Mucosa of gallbladder (tissue), 1 donor: ENCODE measurements at places on chromosomes 3 and 15.

DNA sequence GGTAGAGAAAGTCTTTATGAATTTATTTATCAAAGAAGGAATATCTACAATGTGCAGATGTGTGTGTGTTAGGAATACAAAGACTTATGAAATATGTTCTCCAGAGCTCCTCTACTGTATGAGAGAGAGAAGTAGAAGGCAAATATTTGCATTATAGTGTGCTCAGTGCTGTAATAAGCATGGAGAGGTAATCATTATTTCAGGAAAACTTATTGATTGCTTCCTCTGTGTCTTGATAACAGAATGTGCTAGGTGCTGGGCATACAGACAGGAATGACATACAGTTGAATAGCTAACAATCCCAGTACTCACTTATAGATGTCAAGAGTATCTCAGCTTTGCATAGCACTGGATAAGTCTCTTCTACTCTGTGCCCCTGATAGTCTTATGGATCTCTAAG lies 30.2 kb downstream of the ATG7 start:
- DNase-seq = no peak

GRCh38 chr15:49215768-49216739 lies 46.0 kb downstream of the GALK2 start:
- DNase-seq = no peak

DNA sequence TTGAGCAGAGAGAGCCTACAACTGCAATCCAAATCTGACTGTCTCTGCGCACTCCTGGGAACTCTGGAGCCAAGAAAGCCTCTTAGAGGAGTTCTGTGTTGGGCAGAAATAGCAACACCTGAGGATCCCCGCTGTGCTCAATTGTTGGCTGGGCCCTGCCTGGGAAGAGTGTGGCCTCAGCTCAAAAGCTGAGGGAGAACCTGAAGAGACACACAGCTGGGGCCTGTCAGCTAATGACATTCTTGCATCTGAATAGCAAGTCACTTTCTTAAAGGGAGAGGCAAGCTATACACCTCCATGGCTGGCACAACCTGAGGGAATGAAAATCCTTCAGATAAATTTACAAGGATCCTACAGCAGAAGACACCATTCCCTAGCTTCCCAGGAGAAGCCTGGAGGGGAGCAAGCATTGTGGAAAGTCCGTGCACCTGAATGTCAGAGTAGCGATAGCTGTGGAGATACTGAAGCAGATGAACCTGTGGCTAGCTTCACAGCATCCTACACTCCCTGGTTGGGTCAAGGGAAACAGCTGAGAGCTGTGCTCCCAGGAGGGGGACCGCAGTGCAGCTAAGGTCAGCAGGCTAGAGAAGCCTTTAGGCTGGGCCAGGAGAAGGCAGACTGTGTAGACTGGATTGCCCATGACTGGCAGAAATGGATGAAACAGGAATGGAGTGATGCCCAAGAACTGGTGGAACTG lies 159.9 kb upstream of the PFN2 start:
- DNase-seq = no peak

GRCh38 chr3:14340960-14341708 lies 61.3 kb upstream of the SLC6A6 start:
- no peak for DNase-seq

GRCh38 chr15:41025393-41025792 lies 72.1 kb downstream of the CHAC1 start:
- no peak for DNase-seq

- no peak for DNase-seq
Measured at GRCh38 chr3:45064512-45065372, 38.6 kb downstream of the CLEC3B start.

DNA sequence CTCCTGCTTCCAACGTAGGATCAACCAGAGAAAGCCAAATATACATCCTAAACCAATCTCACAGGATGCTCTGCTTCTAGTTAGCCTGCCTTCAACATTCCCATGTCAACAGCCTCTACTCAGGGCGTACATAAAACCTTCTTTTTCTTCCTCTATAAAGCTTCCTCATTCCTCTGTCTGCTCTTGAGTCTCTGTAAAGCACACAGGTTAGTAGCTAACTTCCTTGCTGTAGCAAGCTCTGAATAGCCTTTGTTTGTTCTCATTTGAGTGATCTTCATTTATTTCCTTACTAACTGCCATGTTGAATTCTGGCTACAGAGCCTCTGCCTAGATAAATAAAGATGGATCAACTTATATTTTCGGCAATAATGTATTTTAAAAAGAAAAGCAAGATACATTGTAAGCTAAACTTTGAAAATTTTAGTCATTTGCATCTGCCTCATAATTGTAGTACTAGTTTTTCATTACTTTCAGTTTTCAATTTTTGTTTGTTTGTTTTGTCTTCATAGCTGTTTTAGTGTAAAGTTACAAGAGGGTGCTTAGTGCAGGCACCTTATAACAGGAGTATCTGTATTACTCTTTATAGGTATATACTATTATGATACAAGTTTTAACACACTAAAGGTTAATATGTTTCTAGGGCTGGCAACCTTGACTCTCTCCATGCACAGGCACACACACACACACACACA lies 498.2 kb downstream of the PYDC2 start:
- no peak for DNase-seq

DNA sequence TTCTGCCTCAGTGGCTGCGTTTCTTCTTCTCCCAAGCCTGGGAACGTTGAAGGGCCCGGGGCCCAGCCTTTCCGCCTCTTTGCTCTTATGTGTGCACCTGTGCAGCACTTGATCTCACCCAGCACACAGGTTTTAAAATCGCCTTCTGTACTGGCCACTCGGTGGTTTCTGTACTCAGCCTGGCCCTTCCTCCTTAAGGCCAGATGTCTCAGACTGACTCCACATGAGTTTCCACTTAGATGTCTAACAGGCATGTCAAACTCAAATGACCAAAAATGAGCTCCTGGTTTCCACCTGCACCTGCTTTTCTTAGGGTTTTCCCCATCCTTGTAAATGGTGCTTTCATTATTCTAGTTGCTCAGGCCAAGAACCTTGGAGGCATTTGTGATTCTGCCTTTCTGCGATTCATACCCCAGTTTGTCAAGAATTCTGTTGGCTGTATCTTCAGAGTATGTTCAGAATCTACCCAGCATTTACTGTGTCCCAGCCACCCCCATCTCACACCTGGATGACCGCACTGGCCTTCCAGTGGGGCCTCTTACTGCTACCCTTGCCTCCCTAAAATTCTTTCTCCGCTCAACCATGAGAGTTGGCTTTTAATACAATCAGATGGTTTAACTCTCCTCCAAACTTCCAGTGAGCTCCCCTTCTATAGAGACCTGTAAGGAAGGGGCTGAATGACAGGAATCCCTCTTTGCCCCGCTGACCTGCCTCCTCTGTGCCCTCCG lies 2.2 kb upstream of the TRAK1 start:
- DNase-seq = no peak

DNA sequence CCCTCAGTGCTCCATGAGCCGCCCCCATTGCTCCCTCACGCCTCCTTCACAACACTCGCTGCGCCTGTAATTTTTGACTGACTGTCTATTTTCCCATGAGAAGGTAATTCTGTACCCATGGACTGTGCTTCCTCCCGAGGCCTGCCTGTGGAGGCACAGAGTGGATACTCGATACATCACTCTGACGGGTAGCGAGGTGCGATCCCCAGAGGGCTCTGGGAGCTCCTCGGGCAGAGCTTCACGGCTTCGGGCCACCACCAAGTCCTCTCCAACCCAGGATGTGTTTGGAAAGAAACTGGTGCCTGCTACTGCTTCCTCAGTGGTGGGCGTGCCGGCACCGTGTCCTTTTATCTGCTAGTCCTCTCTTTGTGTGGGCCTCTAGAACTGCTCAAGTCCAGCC lies 108.6 kb upstream of the DLG1 start:
- DNase-seq = no peak

DNA sequence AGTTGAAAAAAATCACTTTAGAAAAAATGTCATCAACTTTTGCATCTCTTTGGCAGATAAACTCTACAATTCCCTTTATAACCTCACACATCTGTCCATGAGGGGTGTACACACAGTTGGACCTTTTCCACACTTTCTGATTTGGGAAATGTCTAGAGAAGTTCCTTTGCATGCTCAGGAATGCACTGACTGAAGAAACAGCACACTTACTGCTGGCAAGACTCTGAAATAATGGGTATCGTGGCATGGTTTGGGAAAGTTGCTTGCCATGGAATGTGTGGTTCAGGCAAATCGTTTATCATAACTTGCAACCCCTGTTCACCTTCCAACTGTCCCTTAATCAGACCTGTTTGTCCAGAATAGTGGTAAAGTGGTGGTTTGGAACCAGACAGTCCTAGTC lies 135.3 kb upstream of the TGFBR2 start:
- DNase-seq = no peak

GRCh38 chr15:31214864-31215489 lies 111.7 kb upstream of the KLF13 start:
- DNase-seq = peak; percentile 39

GRCh38 chr3:134630506-134630905 lies 20.3 kb downstream of the KY start:
- DNase-seq = no peak

- DNase-seq = no peak
Measured at GRCh38 chr15:52394118-52394517, 98.5 kb upstream of the MYO5C start.

DNA sequence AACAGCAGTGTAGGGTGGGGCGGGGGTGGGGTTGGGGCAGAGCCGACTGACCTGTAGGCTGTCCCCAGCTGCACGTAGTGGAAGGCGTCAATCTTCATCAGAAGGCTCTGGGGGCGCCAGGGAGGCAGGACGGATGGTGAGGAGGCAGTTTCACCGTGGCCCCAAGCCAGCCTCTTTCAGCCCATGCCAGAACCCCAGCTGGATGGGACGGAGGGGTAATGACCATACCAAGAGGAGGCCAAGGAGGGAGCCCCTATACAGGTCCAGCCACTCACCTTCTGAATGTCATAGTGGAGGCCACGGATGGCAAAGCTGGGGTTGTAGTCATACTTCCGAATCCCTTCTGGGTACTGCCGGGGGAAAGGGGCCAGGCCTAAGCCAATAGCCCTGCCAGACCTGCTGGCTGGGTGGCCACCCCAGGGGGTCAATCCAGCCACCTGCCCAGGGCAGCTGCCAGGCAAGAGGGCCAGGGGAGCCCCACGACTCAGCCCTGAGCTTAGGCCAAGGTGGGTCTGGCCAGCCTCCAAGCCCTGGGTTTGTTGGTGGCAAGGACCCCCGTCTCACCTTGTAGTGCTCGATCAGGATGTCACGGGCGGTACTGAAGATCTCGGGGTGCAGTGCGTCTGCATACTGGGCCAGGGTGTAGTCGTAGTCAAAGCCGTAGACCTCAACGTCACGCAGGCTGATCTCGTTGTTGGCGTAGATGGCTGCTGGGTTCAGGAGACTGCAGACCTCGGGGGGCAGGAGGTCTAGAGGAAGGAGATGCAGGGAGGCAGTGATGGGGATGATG lies 4.9 kb downstream of the NT5DC2 start:
- DNase-seq = no peak

DNA sequence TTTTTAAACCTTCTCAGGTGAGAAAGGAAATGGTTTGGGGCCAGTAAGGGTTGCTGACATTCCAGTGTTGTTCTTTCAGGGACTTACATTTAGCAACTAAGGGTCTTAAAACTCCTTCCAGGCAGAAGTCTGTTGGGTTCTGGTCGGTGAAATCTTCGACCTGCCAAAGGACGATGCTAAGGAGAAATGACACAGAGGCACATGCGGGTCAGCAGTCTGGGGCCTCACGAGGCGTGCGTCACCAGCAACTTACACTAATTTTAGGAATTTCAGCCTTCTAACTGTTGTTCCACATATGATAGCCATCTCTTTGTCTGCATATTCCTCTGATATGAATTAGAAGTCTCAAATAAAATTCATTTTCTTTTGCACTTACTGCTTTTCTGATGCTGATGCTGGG lies 64.1 kb upstream of the TMEM108 start:
- no peak for DNase-seq

DNA sequence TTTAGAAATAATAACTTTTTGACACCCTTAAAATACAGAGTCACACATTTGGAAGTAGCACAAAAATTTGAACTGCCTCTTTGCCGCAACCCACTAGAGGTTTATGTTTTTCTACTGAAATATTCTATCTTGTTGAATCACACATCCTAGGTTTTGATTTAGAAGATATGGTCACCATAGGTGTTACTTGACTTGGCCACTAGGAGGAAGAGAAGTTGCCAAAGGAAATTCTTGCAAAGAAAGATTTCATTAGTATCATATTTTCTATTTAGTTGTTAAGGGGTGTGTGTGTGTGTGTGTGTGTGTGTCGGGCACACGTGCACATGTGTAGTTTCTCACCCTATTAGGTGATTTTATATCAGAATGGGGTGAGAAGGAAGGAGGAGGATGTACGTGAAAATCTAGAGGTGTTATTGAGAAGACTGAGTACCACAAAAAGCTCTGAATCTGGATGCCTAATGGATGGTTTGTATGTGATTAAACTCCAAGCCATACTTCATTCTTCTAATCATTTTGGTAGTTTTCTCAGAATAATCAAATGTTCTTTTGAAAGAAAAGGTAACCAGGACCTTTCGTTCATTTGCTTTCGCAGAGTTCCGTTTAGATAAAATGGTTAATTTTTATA lies 31.5 kb downstream of the ZFAND6 start:
- DNase-seq = no peak

DNA sequence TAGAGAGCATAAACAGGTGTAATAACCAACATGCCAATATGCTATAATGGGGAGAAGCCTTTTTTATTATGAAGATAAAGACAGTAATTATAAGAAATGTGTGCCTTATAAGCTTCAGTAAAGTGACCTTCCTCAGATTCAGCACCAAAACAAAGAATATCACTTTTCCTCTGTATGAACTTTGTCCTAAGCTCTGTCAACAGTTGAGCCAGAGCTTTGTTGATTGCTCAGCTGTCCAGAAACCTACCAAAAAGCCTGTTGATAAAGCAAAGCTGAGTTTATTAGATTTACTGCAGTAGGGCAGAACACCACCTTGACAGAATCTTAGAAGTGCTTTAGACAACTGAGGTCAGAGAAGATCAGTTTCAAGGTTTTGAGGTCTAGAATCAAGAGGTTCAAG lies 635.3 kb downstream of the EDEM1 start:
- DNase-seq = no peak

GRCh38 chr15:59002418-59002859 lies 15.0 kb downstream of the RNF111 start:
- DNase-seq = no peak

DNA sequence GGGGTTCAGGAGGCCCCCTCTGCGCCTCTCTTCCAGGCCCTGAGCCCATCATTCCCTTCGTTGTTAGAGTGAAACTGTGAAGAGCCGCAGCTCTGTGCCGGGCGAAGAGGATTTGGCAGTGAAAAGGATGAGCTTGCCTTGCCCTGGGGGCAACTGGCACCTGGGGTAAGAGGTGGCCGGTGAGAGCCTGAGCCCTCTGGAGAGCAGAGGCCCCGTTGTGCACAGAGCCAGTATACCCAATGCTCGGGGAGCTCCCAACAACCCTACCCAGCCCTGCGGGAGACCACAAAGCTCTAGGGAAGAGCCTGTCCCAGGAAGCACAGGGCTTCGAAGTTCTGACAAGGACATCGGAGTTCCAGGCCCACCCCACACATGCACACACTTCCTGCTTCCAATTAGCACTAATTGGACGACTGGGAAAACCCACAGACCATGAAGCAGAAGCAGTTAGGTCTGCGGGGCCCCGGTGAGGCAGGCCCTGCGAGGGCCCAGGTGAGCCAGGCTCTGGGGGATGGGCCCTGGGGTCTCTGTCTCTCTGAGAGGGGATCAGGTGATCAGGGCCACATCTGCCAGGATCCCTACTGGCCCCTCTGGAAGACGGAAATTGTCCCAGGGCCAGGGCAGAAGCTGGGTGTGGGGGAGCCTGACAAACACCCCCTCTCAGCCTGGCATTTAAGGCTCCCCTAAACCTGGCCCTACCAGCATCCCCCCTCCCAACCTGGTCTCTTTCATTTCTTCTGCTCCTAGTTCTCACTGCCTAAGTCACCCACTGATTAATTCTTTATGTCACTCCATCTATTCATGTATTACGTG lies 27.9 kb upstream of the SFMBT1 start:
- DNase-seq = no peak

GRCh38 chr15:89115547-89115946 lies 27.3 kb downstream of the ABHD2 start:
- DNase-seq = peak; percentile 86
